ENCODE measurements at places on chromosomes 2 and 18. TPM values are rescaled to one million over a fixed set of nuclear protein-coding genes. Genes with fewer than 3 reads are reported as not detected.

CYP1B1 gene
- 16.0 TPM for total RNA-seq

AFG3L2 gene
- total RNA-seq = 39.6 TPM

CAPN14 gene
- 0.33 TPM for total RNA-seq

GRCh38 chr2:197599285-197599965, 76.0 kb downstream of the RFTN2 start:
- no peak for DNase-seq

GRCh38 chr2:148667113-148667836, 22.7 kb downstream of the EPC2 start:
- DNase-seq = no peak

DNA sequence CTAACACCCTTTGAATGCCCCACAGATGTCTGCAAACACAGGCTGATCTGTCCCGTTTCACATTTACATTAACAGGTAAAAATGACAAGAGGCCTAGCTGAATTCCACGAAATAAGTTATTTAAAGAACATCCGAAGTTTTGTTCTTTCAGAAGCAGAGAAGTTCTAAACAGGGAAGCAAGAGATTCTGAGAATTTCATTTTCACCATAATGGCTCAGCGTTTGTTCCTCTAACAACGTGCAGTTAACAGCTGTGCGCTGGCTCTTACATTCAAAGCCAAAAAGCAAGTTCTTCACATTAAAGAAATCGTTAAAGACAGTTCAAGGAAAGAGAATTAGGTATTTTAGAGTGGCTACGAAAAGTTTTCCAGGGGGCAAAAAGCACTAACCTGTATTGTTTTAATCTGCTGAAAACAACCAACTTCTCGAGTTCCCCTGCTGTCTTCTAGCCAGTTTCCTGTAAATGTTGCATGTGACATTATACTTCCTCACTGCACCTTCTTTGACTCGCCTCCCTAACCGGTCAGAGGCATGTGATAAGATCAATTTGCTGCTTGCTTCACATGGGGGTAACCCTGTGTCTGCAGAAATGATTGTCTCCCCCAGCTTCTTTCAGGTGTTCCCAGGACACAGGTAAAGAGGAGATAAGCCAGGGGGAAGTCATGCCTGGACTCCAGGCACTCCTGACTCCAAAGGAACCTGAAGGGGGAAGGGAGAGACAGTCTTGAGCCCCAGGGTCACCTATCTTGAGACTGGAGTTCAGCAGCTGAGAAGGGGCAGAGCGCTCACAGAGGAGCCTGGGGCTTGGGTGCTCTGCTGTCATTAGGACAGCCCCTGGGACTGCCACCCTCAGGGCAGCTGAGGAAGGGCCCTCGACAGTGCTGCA, 36.8 kb upstream of the WIPF1 start:
- peak; percentile 80 for DNase-seq

MYOM1 gene
- 3.8 TPM for total RNA-seq

- no peak for DNase-seq
Observed at GRCh38 chr2:7508296-7508943, 591.2 kb downstream of the RNF144A start.

DNA sequence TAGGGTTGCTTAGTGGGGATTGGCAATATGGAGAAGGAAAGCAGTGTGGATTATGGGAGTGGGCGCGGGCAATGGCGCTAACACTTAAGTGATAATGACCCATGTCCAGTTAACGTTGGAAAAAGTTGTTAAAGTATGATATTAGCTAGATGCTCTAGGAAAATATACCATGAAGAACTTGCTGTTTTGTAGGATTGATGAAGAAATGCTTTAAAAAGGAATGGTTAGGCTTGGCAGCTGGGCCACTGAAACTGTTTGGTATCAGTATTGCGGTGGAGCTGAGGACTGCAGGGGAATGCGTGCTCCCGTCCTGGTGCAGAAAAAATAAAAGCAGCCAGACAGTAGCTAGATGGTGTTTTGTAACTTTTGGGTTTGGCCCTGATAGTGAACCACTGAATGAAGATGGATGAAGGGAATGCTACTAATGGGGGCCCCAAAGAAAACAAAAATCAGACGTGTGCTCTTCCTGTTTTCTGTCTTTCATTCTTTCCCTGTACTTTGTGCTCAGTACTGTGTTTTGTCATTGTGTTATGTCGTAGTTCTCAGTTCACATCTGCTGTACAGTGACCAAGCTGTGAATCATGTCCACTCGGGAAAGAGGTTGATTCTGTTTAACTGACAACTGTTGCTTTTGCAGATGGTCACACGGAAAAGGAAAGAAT, 999 bp downstream of the INSIG2 start:
- DNase-seq = peak; percentile 53

EFR3B gene
- total RNA-seq = 0.23 TPM

GRCh38 chr2:192775011-192775410, 580.3 kb upstream of the TMEFF2 start:
- no peak for DNase-seq

AMER3 gene
- total RNA-seq = not detected

GRCh38 chr2:173891315-173892037, 73.7 kb downstream of the SP3 start:
- DNase-seq = no peak

- DNase-seq = no peak
Observed at GRCh38 chr18:76995896-76996295, 136.7 kb downstream of the MBP start.

DNA sequence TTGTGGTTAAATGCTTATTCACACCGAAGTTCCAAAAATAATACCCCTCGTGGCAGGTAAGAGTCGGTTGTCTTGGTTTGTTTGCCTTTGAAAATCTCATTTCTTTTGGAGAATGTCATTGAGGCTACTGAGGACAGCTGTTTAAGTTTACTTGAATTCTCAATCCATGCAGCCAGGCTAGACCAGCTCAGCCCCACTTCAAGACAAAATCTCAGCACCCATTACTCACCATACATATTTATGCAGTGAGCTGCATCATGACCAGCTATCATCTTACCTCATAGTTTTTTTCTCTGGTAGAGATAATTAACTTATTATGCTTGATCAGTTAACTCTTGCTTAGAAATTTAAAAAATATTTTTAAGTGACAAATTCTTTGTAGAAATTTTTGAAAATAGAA, 115.9 kb downstream of the HAUS1 start:
- DNase-seq = no peak
